Cardiac septum (tissue), 1 donor: ENCODE measurements at places on chromosomes 16 and 17. TPM values are rescaled to one million over a fixed set of nuclear protein-coding genes. Genes with fewer than 3 reads are reported as not detected.
A peak's percentile ranks its signal among the peaks of the same experiment; 100 is the strongest.

Gene TMEM114
- not detected for total RNA-seq

Gene CHD3
- 14.2 TPM for total RNA-seq

Gene PSMC5
- 109 TPM for total RNA-seq

Gene UNC45B
- total RNA-seq, result 259 TPM

Gene CA4
- total RNA-seq, result 3.7 TPM

Gene DNAH9
- total RNA-seq, result not detected

Gene MYH8
- total RNA-seq, result 0.05 TPM

Gene ZMYND15
- 0.40 TPM for total RNA-seq

GRCh38 chr17:44865931-44866330, 18.2 kb downstream of the HIGD1B start:
- DNase-seq, result peak; percentile 33

DNA sequence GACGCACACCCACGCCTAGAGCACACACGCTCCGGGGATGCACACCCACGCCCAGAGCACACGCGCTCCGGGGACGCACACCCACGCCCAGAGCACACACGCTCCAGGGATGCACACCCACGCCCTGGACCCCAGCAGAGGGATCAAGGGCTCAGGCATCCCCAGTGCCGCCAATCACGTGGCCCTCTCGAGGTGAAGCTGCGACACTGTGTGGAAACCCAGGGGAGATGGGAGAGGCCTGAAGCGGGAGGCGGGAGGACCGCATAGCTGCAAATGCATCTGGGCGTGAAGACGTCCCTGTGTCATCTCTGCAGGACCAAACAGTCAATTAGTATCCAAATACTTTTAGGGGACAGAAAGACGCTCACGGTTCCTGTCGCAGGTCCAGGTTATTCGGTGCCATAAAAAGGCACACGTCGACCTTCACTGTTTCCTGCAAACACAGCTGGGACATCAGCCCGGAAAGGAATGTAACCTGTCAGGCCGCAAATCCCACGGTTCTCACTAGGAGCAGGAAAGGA, 56.4 kb downstream of the TBC1D16 start:
- peak; percentile 39 for DNase-seq

DNA sequence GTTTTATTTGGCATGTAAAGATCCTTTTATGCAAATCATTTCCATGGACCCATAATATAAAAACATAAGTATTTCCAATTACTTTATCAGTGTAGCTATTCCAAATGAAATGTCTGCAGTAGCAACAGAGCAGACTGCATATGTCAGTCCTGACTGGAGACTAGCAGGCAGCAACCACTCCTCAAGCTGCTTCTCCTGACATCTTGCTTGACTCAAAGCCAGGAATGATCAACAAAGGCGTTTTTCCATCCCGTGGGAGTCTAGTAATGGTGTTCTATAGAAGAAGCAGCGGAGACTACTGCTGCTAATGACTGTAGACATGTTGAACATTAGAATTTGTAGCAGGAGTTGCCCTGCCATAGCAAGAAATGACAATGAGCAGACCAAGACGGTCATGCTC, 73.2 kb upstream of the AKTIP start:
- DNase-seq, result no peak

DNA sequence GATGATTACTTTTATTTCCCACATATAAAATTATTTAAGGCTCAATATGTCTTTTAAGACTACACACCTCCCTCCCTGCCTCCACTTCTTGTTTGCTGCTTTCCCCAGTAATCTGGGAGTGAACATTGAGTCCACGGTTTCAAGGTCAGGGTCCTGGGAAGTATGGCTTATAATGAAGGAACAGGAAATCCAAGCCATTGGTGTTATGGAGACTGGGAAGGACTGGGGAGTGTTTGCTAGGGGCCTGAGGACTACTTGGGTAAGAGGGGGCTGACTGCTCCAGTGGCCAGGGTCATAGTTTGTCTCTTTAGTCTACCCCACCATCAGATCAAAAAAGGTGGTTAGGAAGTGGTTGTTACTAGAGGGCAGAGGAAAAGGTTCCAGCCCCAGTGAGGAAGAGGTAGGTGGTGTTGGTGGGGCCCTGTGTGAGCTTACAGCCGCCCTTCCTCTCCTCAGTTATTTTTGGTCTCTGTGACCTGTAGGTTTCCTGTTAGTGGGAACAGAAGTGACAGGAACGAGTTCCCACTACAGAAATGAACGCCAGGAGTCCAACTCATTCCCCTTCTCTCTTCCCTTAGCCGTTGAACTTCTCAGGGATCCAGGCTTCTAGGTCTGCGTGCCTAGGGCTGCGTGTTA, 742 bp upstream of the SLC16A13 start:
- DNase-seq, result no peak

- no peak for DNase-seq
These were observed 1.4 kb downstream of the LPCAT2 start for GRCh38 chr16:55510185-55510805.

DNA sequence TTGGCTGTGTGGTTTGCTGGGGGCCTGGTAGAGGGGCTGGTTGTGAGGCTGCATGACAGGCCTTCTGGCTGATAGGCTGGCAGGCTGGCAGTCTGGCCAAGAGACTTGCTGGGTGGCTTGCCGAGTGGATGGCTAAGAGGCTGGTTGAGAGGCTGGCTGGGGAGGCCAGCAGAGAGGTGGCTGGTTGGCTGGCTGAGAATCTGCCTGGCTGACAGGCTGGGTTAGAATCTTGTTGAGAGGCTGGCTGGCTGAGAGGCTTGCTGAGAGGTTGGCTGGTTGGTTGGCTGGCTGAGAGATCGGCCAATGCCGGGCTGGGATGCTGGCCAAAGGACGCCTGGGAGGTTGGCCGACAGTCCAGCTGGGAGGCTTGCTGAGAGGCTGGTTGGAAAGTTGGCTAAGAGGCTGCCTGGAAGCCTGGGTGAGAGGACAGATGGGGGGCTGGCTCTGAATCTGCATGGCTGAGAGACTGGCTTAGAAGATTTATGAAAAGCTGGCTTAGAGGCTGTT, 35.9 kb upstream of the ACSM2B start:
- DNase-seq, result no peak

- DNase-seq, result no peak
These were observed 613 bp downstream of the ECI1 start for GRCh38 chr16:2250652-2251295.

- DNase-seq, result peak; percentile 77
These were observed 92.1 kb upstream of the ZNF750 start for GRCh38 chr17:82931699-82932517.

GRCh38 chr17:81009136-81009535, 17.5 kb downstream of the CHMP6 start:
- no peak for DNase-seq

DNA sequence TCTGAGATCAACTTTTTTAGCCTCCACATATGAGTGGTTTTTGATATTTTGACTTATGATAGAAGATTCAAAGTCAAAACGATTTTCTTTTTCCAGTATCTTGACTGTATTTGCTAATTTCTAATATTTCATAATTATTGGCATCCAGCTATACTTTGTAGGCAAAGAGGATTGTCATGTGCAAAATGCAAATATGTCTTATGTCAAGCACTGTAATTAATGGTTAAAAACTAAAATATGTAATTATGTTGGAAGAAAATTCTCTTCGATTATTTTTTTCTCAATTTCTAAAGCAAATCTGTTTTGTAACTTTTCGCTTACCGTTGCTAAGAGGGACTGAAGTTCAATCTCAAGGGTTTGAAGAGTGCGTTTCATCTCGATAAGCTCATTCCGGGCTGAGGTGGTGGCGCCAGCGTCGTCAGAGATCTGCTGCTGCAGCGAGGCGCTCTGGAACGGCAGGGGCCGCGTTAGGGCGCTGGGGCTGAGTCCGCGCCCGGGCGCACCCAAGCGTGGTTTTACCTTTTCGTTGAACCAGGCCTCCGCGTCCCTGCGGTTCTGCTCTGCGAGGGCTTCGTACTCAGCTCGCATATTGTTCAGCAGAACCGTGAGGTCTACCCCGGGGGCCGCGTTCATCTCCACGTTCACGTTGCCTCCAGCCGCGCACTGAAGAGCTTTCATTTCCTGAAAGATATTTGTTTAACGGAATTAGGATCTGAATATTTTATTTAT, 3.0 kb downstream of the KRT27 start:
- DNase-seq, result no peak

GRCh38 chr17:80455336-80455710, 21.1 kb downstream of the NPTX1 start:
- no peak for DNase-seq

GRCh38 chr16:14356064-14356463, 274.0 kb downstream of the PARN start:
- DNase-seq, result no peak

- DNase-seq, result no peak
These were observed 17.2 kb downstream of the COIL start for GRCh38 chr17:56943505-56944125.

DNA sequence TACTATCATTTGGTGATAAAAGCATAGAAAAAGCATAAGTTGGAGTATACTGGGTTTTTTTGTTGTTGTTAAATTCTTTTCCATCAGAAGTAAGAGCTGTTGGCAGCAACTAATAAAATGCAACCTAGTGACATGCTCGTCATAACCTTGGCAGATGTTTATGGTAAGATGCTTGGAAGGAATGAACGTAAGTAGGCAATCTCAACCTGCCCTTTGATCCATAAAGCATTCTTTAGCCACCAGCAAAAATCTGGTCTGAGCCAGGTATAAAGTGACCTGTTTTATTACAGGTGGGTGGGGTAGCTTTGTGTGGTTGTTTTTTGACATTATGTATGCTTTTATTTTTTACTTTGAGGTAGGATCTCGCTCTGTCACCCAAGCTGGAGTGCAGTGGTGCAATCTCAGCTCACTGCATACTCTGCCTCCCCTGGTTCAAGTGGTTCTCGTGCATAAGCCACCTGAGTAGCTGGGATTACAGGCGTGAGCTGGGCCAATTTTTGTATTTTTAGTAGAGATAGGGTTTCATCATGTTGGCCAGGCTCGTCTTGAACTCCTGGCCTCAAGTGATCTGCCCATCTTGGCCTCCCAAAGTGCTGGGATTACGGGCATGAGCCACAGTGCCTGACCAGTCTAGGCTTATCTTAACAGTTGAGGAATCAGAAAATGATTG, 22.0 kb downstream of the WSB1 start:
- no peak for DNase-seq

- peak; percentile 96 for DNase-seq
These were observed at the start of gene SNAI3 for GRCh38 chr16:88686439-88687253. TSS of gene SNAI3 (minus strand) at chr16:88686507. CDS start at chr16:88686406, 101 bp downstream.

- DNase-seq, result peak; percentile 84
These were observed 15.4 kb upstream of the KATNB1 start for GRCh38 chr16:57720142-57720575.

GRCh38 chr16:2471016-2471652, at the start of gene NTN3:
TSS of gene NTN3 (plus strand) at chr16:2471297. CDS start at chr16:2471702, 405 bp downstream.
- DNase-seq, result no peak

- no peak for DNase-seq
These were observed 56.8 kb downstream of the ANKFY1 start for GRCh38 chr17:4206962-4207361.

- no peak for DNase-seq
These were observed 3.8 kb upstream of the CD7 start for GRCh38 chr17:82320956-82321927.

DNA sequence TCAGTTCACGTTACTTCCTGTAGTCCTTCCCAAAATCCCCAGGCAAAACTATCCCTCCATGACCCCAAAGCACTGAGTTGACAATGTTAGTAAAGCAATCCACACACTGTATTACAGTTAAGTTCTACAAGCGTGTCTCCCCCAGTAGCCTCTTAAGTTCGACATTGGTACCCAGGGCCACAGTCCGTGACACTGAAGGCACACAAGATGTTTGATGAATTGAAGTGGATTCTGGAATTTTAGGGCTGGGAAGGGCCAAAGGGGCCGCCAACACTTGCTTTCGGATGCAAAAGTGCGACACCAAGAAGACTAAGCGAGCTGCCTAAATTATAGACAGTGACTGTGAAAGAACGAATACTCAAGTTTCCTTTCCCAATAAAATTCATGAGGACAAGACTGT, 1.5 kb downstream of the VPS35 start:
- no peak for DNase-seq

GRCh38 chr16:82567175-82567574, 59.6 kb upstream of the CDH13 start:
- no peak for DNase-seq

DNA sequence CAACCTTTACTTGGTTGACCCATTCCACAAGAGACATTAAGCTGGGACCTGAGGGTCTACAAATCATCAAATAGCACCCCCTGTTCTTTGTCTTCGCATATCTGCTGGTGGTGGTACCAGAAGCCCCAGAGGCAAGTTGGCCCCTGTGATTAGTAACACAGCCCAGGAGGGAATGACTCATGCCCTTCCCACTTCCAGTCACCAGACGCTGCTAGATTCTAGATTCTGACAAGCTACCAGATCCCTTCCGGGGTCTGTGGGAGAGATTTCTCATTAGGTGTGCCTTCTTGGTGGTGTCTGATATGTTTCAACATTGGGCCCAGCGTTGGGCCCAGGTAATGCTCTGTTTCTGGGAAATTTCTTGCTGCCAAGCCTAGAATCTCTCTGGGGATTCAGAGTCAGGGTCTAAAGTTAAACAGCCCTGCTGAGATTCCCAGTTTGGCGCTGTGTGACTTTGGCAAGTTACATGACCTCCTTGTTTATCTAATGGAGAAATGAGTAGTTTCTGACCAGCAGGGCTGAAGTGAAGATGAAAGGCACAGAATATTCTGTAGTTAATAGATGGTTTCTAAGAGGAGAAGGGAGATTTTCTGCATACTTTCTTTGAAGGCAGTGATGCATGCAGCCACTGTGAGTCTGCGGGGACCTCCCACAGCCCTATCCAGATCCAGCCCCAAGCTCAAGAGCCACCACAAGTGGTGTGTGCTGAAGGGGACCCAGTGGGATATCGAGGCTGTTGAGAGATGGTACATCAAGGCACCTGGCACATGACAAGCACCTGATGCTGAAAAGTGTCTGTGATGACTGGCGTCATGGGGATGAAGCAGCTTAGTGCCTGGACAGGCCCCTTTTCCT, 3.9 kb downstream of the TRPV2 start:
- DNase-seq, result no peak

DNA sequence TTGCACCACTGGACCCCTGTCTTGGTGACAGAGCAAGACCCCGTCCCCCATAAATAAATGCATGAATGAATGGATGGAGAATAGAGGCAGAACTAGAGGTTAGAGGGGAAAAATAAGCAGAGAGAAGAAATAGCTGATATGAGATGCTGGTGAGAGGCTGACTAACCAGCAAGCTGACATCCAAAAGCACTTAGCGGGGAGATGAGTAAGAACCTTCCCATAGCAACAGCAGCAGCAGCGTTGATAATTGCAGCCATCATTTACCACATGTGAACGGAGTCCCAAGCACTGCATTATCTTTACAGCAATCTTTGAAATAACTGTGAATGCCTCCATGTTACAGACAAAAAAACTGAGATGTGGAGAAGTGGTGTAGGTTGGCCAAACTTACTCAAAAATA, 777.3 kb upstream of the EEF2KMT start:
- no peak for DNase-seq

DNA sequence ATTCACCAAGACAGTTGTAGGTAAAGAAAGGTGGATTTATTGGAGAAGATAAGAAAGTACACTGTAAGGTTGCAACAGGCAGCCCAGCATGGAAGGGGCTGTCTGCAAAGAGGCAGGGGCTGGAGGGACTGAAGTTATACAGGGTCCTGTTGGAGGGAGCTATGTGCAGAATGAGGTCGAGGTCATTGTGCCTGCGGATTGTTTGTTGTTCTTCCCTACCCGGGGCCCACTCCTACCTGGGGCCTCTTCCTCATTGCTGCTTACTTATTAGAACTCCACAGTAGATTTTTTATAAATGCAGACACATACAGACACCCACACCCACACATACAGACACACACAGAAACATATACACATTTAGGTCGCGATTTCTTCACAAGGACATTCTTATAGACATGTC, 466.2 kb downstream of the MAF start:
- no peak for DNase-seq
